ENCODE measurements at places on chromosomes 2 and 18.

- no peak for DNase-seq
Measured at GRCh38 chr18:45828917-45829811, 3.7 kb downstream of the SIGLEC15 start.

DNA sequence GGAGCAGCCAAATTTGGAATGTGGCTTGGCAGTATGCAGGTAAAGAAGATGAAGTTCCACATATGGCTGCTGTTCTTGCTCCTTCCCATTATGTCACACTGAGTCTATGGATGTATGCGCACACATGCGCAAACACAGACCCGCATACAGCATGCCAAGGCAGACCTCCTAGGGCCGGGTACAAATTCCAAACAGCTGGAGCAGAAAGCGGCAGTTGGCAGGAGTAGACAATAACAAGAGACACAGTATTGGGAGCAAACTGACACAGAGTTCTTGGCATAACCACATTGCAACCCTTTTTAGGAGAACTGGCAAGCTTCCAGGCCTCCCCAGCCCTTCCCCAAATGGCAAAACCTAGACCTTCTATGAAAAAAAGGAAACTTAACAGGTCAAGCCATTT lies 268.9 kb downstream of the SP3 start:
- DNase-seq = no peak

GRCh38 chr18:11886577-11887110 lies 21.5 kb downstream of the MPPE1 start:
- DNase-seq = no peak

GRCh38 chr2:222319586-222320435 lies 21.0 kb upstream of the PAX3 start:
- DNase-seq = no peak

DNA sequence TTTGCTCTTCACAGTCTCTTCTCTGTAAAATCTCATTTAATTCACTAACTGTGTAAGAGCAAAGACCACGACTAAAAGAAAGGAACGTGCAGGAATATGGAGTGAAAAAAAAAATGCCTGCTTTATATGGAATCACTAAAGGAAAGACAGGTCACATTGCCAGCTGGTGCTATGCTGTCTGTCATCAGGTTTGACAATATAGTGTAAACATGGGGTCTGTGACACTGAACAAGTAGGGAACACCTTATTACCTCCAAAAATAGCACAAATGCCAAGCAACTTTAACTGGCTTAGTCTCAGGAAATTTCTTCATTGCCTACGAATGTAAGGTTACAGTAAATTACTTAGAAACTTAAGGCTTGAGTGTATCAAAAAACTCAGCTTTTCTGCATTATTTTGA lies 364.5 kb upstream of the LINC00305 start:
- no peak for DNase-seq

DNA sequence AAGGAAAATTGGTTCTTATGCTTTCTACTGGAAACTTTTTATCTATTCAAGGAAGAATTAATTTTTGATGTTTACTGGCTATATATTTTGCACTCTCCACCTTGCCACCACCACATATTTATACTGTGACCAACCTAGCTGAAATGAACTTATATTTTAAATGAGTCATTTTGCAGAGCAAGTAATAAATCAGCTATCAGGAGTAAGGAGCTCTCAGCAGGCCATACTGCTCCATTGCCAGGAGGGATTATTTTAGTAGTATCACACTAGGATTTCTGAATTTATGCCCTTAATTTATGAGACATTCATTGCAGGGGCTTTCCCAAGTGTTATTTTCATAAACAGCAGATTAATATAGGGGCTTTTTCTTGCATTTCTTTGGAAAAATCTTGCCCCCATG lies 125.8 kb upstream of the CYP1B1 start:
- no peak for DNase-seq

- DNase-seq = peak; percentile 69
Measured at GRCh38 chr2:231104115-231104713, 20.6 kb downstream of the HTR2B start.

- DNase-seq = no peak
Measured at GRCh38 chr2:202094426-202094986, 21.5 kb downstream of the KIAA2012 start.
